ENCODE measurements at places on chromosomes 4 and X.

GRCh38 chrX:30668581-30668980 lies 15.4 kb downstream of the GK start:
- DNase-seq: no peak

- no peak for DNase-seq
These were observed 1854.6 kb downstream of the PCDH7 start for GRCh38 chr4:32574803-32575202.

DNA sequence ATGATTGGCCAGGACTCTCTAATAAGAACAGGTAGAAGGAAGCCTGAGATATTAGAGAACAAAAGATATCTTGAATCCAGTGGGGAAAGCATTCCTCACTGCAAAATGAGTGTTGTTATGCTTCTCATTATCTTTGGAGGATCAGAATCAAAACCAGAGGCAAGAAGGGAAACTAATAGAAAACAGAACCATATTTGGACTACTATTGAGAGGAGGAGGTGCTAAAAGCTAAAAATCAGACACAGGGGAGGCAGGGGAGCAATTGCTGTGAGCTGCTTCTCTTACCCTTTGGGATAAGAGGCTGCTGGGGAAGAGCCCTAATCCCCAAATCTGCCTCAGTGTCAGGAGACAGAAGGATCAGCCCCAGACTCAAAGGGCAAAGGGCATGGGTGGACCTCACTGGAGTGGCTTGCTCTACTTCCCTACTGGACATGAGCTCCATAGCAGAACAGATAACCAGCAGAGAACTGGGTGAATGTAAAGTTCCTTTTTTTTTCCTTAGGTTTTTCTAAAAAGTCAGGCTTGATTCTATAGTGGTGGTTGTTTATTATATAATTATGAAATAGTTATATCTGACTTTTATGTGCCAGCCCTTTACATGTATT lies 60.1 kb downstream of the SEPTIN11 start:
- no peak for DNase-seq

GRCh38 chr4:40785727-40786126 lies 36.0 kb downstream of the NSUN7 start:
- no peak for DNase-seq

DNA sequence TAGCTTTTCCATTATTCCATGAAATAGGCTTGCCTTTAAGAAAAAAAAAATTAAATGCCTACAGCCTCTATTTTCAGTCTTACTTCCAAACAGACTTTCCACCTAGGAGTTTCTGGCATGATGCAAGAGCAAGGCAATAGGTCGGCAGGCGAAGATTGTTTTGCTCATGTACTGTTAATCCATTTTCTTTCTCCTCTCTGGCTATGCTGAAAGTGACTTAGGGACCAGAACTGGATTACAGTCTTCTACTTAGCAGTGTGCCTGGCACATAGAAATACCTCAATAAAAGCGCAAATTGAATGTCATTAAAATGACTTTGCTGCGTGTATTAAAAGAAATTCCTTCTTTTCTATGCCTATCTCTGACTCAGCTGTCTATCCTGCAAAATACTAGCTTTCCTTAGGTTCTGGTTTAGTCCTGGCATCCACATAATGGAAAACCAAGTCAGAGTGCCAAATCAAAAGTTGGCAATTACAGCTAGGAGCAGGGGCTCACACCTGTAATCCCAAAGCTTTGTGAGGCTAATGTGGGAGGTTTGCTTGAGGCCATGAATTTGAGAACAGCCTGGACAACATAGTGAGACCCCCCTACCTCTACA lies 51.9 kb downstream of the CC2D2A start:
- no peak for DNase-seq

DNA sequence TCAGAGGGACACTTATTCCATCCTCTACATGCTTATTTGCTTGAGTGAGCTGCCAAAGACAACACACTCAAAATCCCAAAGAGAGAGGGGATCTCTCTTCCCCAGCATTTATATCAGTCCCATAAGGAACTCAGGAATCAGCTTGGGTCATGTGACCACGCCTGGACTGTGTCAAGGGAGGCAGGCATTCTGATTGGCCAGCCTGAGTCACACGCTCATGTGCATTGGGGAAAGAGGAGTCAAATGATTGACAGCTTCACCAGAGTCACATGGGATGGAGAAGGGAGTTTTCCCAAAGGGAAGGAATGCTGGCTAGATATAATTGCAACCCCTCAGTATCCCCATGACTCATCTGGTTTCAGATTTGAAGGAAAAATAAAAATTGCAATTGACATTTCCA lies 49.0 kb downstream of the RWDD4 start:
- DNase-seq: peak; percentile 55

- DNase-seq: no peak
These were observed 7.4 kb downstream of the ADRA2C start for GRCh38 chr4:3773552-3774001.

GRCh38 chr4:102774254-102774653 lies 13.5 kb upstream of the MANBA start:
- DNase-seq: no peak

DNA sequence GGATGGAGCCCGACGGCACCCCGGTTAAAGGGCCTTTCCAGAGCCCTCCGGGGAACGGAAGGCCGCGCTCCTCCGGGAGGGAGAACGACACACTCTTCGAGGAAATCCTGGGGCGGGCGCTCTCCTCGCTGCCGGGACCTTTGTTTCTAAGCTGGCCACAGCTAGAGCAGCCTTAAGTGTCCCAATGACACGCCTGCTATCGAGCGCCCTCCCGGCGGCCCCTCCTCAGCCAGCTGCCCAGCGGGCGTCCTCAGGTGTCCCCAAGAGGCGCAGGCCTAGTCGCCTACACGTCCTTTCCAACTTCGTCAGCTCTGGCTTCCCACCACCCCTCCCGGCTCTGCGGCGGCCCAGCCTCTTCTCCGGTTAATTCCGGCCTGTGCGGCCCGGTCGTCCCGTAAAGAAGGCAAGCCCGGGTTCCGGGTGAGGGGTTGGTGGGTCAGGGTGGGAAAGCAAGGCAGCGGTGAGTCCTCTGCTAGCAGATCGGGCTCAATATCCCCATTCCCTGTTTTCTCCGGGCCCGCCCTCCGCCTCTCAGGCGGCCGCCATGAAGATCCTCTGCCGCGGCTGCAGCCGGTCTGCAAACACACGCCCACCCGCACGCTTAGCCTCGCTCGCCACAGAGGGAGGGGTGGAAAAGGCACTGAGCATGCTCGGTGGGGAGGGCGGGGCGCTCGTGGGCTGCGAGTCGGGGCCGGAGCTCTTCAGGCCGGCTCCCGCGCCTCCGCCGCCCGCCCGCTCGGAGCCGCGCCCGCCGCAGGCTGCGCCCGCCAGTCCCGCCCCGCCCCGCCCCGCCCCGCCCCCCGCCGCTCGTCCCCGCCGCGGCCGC lies at the start of gene RAP1GDS1:
TSS of gene RAP1GDS1 (plus strand) at position 806 of the 826 bp plus-strand sequence. CDS start 182 bp downstream, outside the sequence.
- peak; percentile 98 for DNase-seq

- DNase-seq: no peak
These were observed 5.8 kb downstream of the TBC1D19 start for GRCh38 chr4:26589705-26590104.

DNA sequence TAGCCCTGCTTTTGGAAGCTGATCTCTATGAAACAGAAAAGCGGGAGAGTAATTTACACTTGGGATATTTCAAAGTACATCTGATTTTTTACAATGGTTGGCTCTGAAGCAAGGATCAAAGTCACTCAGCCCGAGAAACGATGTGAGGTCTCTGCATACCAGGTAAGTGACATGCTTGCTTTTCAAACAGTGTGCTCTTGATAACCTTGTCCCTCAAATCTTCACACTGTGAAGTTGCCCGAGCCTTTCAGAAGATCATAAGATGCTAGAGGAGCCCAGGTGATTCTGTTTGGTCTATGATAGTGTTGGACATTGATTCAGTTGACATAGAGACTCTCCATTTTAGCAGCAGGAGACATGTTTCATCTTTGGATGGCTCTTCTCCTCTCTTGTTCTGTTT lies 47.1 kb upstream of the KLHL34 start:
- no peak for DNase-seq

DNA sequence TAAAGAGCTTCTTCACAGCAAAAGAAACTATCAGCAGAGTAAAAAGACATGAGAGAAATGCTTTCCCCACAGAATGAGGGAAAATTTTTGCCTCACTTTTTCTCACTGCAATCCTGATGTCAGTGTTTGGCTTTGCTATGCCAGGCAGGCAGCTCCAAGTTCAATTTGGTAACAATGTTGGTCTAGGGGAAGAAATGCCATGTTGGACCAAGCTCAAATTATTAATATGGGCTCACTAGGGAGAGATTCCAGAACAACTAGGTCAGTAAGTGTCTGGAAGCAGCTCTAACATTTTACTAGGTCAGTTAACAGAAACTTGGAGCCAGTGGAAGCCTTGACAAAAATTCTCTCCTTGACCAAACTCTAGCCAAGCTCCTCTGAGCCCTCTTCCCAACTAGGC lies 95.4 kb downstream of the NAF1 start:
- peak; percentile 26 for DNase-seq

GRCh38 chrX:54695816-54696487 lies 102.1 kb downstream of the ITIH6 start:
- no peak for DNase-seq

DNA sequence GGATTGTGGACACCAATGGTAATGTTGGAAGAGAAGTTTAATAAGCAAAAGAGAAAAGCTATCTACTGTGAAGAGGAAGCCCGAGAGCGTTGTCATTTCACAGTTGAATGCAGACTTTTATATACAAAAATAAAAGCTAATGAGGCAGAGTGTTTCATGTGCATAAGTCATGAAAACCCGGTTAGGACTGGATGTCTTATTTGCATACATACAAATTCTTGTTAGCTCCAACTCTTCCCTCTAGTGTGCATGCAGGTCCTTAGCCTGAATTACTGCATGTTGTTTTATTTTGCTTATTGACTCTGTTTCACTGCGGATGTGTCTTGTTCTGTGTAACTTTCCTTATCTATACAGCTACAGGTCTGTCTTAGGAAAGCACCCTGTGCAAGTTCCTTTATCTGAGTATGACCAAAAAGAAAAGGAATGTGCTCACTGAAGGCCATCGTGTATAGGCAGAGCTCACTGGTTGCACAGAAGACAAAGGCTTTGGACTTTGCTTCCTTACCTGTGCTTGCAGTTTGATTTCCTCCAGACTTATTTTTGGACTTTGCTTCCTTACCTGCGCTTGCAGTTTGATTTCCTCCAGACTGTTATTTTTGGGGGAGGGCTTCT lies 25.1 kb upstream of the UGT2B11 start:
- DNase-seq: no peak

GRCh38 chr4:152225680-152226079 lies 310.2 kb downstream of the FBXW7 start:
- no peak for DNase-seq

- peak; percentile 51 for DNase-seq
These were observed 754 bp downstream of the MTMR1 start for GRCh38 chrX:150693725-150694574.
